ENCODE measurements at places on chromosomes 2 and 18.

GRCh38 chr2:135149251-135149650, 97.2 kb downstream of the RAB3GAP1 start:
- no peak for DNase-seq

DNA sequence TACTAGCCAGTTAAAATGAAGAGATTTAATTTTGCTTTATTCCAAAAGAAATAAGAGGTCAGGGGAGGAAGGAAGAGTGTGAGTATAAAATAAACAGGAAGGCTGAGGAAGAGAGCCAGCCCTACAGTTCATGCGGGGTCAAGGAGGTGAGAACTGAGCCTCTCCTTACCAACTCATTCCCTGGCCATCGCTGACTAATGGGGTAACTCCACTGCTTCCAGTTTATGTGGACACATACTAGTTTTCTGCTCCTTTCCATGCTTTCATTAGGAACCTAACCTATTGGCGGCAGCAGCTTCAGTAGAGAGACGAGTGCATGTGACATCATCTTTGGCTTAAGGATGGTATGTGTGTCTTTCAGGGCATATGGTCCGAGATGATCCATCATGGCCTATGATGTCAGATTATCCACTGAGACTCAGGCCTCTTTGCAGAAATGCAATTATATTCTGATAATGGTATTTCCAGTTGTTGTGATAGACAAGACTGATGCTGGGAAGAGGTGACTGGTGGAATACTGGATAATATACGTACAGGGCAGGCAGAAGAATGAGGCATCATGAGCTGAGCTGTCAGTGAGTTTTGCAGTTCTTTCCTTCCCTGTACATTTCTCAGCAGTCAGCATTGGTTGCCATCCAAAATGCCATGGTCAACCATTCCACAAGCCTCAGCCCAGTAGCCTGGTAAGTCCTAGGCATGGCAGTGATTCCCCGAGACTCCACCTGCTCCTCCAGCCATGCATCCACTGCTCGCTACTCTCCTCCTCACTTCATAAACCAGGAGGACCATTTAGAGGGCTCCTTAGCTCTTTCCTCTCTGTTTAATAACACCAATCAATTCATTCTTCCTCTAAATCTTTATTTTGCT, 184.6 kb upstream of the OSR1 start:
- no peak for DNase-seq

DNA sequence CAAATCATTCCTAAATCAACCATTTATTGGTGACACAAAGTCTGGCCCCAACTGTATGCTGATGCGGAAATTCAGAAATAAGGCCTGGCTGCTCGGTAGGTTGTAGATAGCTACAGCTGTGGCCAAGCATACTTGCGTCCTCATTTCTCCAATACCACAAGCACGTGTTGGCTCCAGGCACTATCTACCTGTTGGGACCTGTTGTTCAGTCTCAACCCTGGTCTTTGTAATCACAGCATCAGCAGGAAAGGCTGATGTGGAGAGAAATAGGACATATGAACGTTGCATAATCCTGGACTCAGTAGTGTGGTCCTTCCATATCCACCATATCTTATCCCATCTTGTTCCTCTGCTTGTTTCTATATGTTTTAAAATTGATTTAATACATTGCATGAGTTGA, 212.6 kb downstream of the PMAIP1 start:
- DNase-seq, result no peak

DNA sequence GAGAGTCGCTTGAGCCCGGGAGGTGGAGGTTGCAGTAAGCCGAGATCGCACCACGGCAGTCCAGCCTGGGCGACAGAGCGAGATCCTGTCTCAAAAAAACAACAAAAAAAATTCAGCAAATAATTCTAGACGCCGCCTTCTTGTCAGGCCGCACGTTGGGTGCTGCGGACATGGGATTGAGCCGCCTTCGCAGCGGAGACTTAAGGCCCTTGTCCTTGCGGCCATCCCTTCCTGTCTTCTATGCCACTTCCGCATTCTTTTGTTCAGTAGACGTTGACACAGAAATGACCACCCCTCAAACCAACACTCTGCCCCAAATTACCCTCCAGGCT, 15.8 kb downstream of the PTPN18 start:
- no peak for DNase-seq

- DNase-seq, result no peak
These were observed 157.0 kb downstream of the ERBB4 start for GRCh38 chr2:212381428-212382102.

DNA sequence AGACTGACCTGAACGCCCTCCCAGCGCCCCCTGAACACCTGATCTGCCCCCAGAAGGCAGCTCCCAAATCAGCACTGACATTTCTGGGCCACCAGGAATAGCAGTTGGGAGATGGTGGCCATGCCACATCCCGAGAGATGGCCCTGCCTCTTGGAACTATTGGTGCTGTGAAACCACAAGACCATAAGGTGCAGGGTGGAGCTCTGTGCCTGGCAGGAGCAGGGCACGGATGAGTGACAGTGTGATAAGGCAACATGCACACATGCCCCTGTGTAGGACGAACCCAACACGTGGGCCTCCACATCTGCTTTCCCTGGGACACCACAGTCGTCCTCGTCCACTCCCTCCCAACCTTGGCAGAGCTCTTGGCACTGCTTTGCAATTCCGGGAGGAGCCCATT, 26.9 kb downstream of the ANO7 start:
- DNase-seq, result no peak

GRCh38 chr18:60053747-60054304, 154.0 kb downstream of the PMAIP1 start:
- DNase-seq, result peak; percentile 72

All from COLO829 (cell line).